Smooth muscle cell of the brain vasculature (primary cell): ENCODE measurements at places on chromosomes 4 and X.

DNA sequence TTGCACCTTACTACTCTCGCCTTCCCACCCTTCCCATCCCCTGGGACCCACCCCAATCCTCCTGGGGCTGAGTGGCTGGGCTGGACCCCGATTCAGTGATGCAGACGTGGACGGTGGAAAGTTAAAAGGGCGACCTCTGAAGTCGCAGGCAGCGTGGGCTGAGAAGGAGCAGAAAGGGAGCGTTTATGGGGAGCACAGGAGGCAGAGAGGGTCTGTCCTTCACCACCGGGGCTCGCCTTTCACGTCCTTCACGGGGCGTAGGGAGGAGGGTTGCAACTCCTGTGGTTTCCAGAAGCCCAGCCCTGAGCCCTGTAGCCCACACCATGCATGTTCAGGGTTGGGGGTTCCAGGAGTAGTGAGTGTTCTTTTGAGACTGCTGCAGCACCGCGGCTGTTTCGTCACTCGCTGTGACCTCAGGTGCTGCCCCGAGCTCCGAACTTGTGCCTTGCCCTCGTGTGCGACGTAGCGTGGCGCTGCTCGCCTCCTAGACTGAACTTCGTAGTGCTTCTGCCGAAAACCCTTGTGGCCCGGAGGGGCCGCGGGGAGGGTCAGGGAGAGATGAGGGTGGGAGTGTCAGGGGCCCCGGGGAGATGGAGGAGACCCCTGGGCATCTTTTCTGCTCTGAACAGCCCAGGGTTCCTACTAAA is 1.6 kb downstream of the NHS start:
- DNase-seq, result no peak

- DNase-seq, result no peak
These were observed 616 bp upstream of the KLHL34 start for GRCh38 chrX:21658746-21659145.

GRCh38 chrX:44462850-44463249 is 79.8 kb downstream of the FUNDC1 start:
- no peak for DNase-seq

- DNase-seq, result no peak
These were observed 93.0 kb upstream of the MTM1 start for GRCh38 chrX:150475461-150475860.

GRCh38 chr4:149168645-149169044 is 647.0 kb downstream of the IQCM start:
- no peak for DNase-seq

DNA sequence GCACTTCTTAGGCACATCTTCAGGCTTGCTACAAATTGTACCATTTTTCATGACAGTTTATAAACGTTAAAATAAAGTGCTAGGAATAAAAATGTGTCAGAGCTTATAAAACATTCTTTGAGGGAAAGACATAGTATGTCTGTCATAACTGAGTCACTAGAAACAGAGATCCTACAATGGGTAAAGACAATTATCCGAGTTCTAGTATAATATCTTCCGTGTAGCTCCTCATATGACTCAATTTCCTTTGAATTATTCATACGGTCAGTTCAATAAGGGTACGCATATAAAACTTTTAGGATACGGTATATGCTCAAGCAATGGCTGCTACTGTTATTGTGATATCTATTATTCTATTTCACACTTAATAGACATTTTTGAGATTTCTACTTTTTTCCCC is 349.1 kb downstream of the PCDH10 start:
- no peak for DNase-seq
